ENCODE measurements at places on chromosomes 6 and 20.

DNA sequence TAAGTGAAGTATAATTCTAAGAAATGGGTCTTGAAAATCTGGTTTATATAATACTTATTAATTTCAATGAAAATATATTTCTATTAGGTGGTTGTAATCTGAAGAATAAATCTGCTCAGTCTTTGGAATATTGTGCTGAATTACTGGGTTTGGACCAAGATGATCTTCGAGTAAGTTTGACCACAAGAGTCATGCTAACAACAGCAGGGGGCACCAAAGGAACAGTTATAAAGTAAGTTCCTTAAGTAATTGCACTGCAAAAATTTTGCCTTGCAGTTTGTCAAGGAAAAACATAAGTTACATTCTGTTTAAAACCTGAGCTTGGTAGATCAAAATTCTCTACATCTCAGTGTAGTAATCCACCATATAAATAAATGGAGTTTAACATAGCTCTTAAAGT, 106.0 kb downstream of the MYO6 start:
- DNase-seq, result peak; percentile 22

GRCh38 chr6:7268816-7269555, 44.0 kb downstream of the SSR1 start:
- DNase-seq, result no peak

GRCh38 chr6:70563530-70563929, 3.2 kb upstream of the SDHAF4 start:
- no peak for DNase-seq

- no peak for DNase-seq
Measured at GRCh38 chr6:71181565-71181964, 107.0 kb upstream of the OGFRL1 start.

- no peak for DNase-seq
Measured at GRCh38 chr6:54920628-54921027, 74.1 kb downstream of the FAM83B start.

GRCh38 chr20:53594068-53595017, 704 bp upstream of the ZNF217 start:
- DNase-seq, result peak; percentile 85

- DNase-seq, result no peak
Measured at GRCh38 chr20:44959638-44960102, 527 bp downstream of the TOMM34 start.

GRCh38 chr6:108966251-108966650, 118.0 kb downstream of the ARMC2 start:
- DNase-seq, result no peak

GRCh38 chr20:45359069-45359405, 3.9 kb upstream of the SYS1 start:
- no peak for DNase-seq

GRCh38 chr6:8238773-8239683, 136.7 kb upstream of the EEF1E1 start:
- no peak for DNase-seq

GRCh38 chr6:122416825-122417224, 17.4 kb downstream of the HSF2 start:
- DNase-seq, result peak; percentile 57

DNA sequence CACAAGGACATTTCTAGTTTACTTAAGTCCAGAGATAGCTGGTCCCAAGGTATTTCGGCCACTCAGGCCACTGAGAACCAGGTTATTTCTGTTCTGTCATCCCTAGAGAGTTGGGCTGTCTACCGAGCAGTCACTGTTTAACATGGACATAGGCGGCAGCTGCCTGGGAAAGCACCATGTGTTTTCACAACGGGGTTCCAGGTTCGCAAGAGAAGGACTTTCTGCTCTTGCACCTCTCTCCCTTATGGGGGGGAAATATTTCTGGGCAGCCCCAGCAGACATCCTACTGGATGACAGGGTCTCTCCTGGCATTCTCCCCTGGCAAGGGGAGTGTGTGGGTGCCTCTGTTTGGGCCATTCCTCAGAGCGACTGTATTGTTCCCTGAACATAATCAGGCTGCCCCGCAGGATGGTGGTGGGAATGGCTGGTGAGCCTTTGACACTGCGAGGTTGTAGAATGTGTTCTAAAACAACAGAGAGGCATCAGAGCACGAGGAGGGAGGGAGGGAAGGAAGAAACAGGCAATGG, 64.4 kb upstream of the DUSP22 start:
- DNase-seq, result no peak

DNA sequence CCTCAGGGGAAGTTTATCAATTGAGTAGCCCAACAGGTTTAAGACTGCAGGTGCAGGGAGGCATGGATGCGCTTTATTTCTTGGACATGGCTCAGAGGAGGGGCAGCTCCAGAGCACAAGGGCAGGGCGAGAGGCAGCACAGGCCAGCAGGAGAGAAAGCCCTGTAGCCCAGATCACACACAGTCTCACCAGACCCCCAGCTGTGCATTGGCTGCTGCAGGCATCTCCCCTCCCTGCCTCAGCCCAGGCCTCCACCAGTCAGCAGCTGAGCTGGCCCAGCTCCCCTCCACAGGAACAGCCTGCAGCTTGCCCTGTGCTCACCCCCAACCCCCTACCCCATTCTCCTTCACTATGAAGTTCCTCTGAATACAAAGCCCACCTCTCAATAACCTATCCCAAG, 24.7 kb downstream of the MRPL14 start:
- no peak for DNase-seq

DNA sequence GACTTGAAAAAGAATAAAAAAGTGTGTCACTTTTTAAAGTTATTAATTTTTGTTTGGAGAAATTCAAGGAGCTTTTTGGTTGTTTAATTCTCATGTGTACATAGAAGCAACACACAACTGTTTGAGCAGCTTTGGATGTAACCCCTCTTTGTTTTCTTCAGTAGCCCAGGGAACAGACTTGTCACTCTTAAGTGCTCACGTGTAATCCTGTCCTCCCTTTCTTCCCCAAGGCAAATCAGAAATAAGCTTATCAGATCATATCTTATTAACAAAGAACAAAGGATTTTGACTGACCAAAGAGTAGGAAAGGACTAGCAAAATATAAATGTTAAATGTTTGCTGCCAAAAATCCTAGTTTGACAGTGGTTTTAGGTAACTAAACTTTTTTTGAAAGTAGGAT, 7.3 kb upstream of the FLRT3 start:
- DNase-seq, result peak; percentile 4

DNA sequence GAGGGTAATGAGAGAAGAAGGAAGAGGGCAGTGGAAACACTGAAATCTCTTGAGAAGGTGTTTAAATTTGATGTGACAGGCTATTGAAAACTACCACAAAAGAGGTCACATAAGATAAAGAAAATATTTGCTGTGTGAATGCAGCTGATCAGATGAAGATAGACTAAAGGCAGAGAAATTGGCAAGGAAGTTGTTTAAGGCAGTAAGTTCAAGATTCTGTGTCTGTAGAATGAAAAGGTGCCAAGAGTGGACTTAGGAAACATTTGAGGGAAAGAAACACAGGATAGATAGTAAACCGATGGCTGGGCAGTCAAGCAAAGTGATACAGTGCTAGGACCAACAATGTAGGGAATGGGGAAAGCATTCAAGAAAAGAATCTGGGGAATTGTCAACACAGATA, 332.3 kb upstream of the MARCKS start:
- no peak for DNase-seq

- peak; percentile 69 for DNase-seq
Measured at GRCh38 chr20:1212607-1213396, 9.5 kb downstream of the C20orf202 start.

GRCh38 chr6:37804586-37804985, 14.9 kb upstream of the ZFAND3 start:
- DNase-seq, result no peak

- no peak for DNase-seq
Measured at GRCh38 chr6:103750603-103751002, 1109.1 kb downstream of the HACE1 start.

- DNase-seq, result no peak
Measured at GRCh38 chr6:139394027-139394649, 19.7 kb upstream of the CITED2 start.

DNA sequence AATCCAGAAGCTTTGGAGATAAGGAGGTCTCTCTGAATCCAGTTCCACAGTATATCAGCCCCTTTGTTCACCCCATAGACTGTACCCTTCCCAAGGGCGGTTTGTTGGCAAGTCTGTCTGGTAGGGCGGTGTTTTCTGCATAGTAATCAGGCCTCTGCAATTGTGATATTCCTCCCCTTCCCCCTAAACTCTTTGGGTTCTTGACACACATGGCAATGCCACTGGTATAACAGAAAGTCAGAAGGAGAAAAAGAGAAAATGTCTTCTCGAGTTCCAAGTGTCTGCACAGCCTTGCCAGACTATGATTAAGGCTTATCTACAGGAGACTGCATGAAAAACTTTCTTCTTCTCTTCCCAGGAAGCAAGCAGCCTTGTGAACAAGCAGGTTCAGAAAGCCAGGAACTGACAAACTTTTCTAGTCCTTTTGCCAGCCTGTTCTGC, 45.6 kb downstream of the FOXO3 start:
- DNase-seq, result no peak

GRCh38 chr6:132931936-132932514, 117.7 kb downstream of the RPS12 start:
- no peak for DNase-seq

- no peak for DNase-seq
Measured at GRCh38 chr6:168410035-168410434, 30.9 kb upstream of the SMOC2 start.

- DNase-seq, result no peak
Measured at GRCh38 chr6:3359973-3360726, 96.7 kb downstream of the SLC22A23 start.

- DNase-seq, result peak; percentile 30
Measured at GRCh38 chr6:73011945-73012344, 213.4 kb downstream of the KHDC1L start.

DNA sequence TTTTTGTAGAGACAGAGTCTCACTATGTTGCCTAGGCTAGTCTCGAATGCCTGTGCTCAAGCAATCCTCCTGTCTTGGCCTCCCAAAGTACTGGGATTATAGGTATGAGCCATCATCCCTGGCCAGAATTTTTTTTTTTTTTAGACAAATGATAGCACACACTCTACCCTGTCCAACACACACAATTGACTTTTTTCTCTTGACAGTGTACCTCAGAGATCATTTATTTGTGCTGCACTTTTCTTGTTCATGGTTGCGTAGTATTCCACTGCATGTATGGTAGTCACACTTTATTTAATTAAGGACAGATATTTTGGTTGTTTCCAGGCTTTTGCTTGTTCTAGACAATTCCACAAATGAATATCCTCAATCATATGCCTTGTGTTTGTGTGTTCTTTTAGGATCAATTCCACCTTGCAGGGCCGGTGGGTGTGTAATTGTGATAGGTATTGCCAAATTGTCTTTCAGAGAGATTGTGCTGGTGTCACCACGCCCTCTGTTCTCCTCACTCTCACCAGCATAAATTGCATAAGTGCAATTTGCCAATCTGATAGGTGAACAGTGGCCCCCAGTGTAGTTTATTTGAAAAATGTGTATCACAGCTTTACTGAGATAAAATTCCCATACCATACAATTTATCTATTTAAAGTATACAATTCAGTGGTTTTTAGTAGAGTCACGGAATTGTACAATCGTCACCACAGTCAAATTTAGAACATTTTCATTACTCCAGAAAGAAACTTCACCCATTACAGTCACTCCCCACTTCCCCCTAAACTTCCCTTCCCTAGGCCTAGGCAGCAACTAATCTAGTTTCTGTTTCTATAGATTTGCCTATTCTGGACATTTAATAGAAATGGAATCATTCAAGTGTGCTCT, 20.1 kb downstream of the SRC start:
- DNase-seq, result no peak

DNA sequence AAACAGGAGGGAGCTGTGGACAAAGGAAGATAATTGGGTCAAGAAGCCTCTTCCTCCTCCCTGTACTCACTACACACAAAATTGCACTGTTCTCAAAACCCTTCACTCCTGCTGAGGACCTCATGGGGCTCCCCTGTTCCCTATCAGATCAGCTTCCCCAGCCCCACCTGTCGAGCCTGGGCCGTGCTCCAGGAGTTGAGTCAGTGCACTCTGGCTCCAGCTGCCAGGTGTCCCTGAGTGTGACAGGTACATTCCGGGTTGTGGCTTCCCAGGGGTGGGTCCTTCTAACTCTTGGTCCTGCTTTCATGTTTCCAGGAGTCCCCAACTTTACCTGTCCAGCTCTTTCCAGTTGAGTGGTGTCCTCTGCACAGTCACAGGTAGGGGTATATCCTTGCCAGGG, 8.4 kb downstream of the RAB5IF start:
- DNase-seq, result no peak

- no peak for DNase-seq
Measured at GRCh38 chr20:19937218-19937617, 79.9 kb upstream of the NAA20 start.

DNA sequence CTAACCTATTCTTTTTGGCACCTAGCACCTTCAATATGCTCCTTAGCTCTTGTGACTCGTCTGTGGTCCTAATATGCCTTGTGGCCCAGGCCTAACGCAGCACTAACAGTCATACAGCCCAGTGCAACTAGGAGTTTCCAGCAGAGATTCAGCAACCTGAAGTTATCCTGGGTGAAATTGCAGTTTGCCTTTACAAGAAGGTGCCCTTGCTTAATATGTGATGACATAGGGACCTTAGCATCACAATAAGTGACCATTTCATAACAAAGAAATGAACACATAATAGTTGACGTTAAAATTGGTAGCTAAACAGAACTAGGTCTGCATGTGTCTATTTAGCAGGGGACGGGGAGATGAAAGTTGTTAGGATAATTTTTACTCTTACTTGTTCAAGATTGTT, 10.1 kb downstream of the FIG4 start:
- DNase-seq, result no peak

DNA sequence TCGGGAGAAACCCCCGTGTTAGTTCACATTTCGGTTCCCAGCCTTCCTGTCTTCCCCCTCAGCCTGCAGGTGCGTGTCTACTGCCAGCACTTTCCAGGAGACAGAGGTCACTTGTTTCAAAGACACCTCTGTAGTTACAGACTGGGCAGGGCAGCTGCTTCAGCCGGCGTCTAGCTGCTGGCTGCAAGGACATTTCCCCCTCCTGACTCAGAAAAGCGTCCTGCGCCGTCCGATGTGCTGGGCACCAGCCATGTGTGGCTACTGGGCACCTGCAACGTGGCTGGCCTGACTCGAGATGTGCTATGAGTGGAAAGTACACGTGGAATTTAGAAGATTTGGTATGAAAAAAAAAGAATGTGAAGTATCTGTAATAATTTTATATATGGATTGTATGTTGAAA, 37.6 kb downstream of the RRBP1 start:
- no peak for DNase-seq

- no peak for DNase-seq
Measured at GRCh38 chr6:24718449-24719124, 367 bp downstream of the C6orf62 start.

GRCh38 chr6:80094017-80094416, 12.5 kb upstream of the BCKDHB start:
- DNase-seq, result peak; percentile 56

DNA sequence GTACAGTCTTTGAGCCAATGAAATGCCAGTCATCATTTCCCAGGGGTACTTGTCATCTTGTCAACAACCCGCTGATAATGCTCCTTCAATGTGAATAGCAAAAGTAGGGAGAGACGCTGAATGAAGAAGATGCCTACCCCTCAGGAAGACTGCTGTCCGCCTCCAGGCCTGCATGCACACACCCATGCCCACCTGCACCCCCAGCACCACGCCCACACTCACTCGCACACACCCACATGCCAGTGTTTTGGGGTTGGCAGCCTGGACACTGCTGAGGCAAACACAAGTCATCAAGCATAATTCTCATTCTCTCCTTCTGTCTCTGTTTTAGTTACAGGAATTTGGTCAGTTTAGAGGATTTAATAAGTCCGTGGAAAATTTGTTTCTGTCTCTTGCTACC, 63.6 kb downstream of the SYTL3 start:
- DNase-seq, result peak; percentile 25

All from NCI-H1105 treated with DMSO at 0.1 percent for 48 hours (cell line).